ENCODE measurements at places on chromosomes 1 and 21.

DNA sequence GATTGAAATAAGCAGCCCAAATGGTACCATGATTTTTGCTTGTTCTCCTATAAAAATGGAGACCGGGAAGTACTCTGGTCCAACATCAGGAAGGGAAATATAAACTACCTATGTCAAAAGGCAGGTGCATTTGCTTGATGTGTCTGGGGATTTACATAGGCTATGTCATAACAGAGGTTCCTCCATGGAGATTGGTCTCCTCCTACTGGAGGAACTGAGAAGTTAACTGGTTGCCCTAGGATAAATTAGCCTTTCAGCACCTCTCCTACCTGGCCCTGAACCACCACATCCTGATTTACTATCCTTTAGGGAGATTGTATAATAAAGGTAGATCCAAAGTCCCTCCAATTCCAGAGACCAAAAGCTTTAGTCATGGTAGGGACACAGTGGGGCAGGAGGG is 1109.3 kb upstream of the B3GALT2 start:
- DNase-seq = peak; percentile 83

GRCh38 chr21:45856442-45856841 is 125.1 kb upstream of the COL6A1 start:
- DNase-seq = no peak

- DNase-seq = no peak
Observed at GRCh38 chr1:107930292-107930691, 34.7 kb downstream of the VAV3 start.

GRCh38 chr1:153032677-153033308 is 1.8 kb downstream of the SPRR1B start:
- peak; percentile 66 for DNase-seq

DNA sequence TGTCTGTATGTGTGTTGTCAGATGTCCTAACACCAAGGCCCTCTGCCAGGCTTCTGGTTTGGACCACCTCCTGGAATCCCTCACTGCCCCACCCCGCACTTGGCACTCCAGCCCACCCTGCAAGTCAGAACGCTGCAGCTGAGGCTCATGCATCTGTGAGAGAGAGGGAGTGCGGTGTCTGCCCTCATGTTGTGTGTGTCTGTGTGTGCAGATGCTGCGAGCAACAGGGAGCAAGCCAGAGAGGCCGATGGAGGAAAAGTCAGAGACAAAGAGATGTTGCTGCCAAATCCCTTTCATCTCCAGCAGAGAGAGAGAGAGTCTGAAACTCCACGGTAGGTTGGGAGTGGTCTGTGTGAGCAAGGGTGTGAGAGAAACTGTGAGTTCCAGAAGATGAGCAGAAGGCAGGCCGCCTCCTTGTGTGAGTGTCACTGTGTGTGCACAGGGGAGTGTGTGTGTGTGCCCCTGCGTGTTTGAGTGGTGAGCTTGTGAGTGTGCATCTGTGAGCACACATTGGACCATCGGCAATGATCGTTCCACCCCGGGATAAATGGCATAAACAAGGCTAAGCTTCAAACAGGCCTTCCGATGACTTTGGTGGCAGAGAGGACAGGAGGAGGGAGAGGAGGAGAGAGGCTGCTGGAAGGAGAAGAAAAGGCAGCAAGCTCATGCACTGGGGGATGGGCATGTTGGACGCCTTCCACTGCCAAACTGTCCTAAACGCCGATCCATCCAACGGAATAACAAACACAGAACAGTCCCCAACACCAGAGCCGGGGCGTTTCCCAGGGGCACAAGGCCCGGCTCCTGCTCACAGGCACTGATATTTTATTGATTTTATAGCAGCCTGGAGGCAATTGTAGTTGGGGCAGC is 99.2 kb upstream of the GRIK3 start:
- no peak for DNase-seq

GRCh38 chr1:162663589-162664106 is 31.4 kb downstream of the DDR2 start:
- no peak for DNase-seq

All from OCI-M1 (cell line).